ENCODE measurements at places on chromosomes 5 and 9.

GRCh38 chr5:61744690-61745619, 412.9 kb downstream of the ZSWIM6 start:
- DNase-seq = no peak

- no peak for DNase-seq
Measured at GRCh38 chr9:92720807-92721535, 43.7 kb downstream of the BICD2 start.

DNA sequence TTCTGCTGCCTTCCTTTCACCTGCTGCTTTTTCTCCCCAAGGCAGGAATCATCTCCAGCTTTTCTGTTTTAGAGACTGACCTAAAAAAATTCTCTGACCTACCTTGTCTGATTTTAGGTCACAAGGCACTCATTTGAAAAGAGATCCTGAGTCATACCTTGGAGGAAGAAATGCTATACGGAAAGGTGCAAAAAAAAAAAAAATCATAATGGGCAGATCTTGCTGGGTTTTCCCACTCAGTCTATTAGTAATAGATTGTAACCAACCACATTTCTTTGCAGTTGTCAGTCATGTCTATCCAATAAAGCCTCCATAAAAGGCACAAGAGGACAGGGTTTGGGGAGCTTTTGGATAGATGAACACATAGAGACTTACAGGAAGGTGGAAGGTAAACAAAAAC, 70.0 kb downstream of the MTREX start:
- no peak for DNase-seq

DNA sequence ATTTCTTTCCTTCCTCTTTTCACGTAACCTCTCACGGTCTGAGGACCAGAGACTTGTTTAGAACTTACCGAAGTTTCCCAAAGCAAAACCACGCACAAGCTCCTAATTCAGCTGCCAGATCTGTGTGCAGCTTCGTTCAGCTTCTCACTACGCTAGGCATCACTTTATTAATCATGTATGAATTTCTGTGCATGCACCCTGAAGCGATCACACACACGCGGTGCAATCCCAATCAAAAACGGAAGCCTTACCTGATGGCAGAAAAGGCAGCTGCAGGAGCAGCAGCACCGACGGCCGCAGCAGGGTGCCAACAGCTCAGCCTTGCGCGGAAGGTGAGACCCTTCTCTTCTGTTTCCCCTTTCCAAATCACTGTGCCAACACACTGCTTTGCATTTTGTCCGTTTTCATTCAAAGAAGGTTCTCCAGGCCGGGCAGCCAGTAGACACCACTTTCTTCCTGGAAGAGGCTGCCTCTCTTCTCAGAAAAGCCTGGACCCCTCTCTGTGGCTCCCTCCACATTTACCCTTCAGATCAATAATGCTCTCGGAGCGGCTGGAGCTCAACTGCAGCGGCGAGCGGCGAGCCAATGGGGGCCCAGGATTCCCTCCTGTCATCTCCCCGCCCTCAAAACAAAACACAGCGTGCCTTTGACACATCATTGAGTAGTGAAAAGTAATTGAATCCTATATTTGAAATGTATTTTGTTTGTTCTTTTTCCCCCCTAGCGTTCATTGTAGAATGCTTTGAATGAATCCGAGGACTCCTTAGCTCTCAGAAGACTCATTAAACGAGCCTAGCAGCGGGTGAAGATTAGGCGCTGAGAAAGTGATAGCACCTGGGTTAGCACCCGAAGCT, at the start of gene CDH12:
Gene CDH12 (minus strand): TSS at position 538 of the 854 bp plus-strand sequence.
- no peak for DNase-seq

DNA sequence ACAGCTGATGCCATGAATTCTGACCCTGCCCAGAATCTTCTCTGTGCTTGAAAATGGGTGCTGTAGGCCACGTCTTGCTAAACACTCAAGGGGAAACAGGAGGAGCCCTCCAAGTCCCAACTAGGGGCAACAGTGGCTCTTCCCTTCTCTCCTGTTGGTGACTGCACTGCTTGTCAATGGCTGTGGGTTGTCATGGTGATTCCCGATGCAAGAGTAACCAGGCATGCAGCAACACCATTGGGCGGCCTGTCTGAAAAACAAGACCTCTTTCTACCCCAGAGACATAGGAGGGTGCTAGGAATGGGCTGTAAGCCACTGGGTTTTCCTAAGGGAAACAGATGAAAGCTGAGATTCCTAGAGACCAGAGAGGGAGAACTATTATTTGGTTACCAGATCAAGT, 201.7 kb upstream of the PANK3 start:
- DNase-seq = no peak

DNA sequence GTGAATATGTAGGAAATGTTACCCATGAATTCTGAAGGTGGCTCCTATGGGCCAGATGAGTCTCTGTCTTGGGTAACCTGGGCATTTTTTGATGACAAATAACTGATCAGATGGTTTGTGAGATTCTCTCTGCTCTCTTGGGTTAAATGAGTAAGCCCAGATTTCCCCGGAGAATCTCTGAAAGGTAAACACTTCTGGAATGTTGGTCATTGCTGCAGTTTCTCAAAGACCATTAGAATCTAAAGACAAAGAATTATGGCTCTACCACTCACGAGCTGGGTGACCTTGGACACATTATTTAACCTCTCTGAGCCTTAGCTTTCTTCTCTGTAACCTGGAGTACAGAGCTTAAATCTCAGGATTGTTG, 191.2 kb downstream of the DAB2IP start:
- no peak for DNase-seq

DNA sequence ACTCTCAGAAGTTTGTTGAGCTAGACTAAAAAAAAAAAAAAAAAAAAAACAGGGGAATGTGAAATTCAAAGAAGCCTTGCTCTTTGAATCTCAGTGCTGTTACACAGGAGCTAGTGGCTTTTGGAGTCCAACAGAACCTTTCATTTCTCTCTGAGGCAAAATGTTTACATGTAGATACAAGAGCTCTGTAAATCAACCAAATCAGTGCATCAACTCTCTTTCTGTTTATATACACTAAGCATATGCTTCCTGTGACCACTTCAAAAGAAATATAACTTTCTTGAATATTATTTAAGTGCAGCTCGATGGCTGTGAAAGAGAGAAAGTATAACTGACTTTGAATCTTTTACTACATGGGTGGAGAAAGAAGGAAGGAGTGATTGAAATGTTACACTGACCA, 115.3 kb upstream of the ITGA1 start:
- no peak for DNase-seq

DNA sequence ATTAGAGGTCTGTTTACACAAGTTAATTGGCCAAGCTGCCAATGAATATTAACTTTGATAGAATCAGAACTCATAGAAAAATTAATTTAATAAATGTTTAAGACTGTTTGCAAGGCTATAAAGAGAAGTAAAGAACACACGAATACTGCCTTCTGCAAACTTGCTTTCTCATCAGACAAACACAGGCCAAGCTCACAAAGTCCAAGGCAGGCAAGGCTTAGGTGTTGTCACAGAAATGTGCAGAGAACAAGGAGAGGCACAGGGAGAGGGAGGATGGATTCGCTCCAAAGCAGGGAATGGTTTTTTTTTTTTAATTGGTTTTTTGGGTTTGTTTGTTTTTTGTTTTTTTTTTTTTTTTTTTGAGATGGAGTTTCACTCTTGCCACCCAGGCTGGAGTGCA, 43.4 kb downstream of the RETREG1 start:
- no peak for DNase-seq

DNA sequence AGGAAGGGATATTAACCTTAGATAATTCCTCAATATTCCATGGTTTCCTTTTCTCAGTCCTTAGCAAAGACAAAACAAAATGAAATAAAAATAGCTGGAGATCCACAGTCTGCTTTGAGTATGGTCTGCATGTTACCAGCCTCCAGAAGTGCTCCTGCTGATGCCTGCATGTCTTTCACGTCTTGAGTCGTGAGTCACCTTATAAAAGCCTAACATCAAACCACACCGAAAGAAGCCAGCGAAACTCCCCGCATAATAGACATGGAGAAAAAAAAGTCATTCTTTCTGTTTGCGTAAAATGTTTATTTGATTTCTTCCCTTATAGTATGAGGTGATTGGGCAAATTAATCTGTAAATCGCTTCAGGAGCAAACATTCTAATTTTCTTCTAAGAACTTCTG, 380.5 kb downstream of the SLCO4C1 start:
- no peak for DNase-seq

DNA sequence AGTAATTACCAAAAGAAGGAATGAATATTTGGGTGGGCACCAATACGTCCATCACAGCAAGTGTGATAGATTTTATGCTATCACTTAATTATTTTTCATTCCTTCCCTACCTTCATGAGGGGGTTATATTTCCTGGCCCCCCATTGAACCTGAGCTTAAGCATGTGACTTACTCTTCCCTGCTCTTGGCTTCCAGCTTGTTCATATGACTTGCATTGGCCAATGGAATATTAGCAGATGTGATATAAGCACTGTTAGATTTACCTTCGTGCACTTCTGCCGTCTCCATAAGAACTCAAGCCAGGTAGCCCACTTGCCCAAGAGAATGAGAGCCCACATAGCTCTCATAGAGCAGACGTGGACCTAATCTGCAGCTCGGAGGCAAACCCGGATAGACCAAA, 99.1 kb upstream of the SMARCA2 start:
- DNase-seq = no peak

DNA sequence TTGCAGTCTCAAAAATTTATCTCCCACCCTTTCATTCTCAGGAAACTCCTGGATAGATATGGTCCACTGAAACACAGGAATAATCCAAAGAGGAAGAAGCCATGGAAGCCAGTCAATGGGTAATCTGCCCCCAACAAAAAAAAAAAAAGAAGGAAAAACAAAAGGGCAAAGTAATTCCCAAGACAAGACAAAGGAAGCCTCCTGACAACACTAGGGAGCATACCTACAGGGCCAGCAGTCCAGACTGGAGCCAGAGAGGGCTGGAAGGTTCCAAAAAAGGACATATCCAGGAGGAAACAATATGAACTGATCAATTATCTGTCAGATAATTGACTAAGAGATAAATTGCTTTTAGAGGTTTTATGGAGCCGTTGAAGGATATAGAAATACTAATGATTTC, 12.9 kb downstream of the FNIP1 start:
- DNase-seq = no peak

DNA sequence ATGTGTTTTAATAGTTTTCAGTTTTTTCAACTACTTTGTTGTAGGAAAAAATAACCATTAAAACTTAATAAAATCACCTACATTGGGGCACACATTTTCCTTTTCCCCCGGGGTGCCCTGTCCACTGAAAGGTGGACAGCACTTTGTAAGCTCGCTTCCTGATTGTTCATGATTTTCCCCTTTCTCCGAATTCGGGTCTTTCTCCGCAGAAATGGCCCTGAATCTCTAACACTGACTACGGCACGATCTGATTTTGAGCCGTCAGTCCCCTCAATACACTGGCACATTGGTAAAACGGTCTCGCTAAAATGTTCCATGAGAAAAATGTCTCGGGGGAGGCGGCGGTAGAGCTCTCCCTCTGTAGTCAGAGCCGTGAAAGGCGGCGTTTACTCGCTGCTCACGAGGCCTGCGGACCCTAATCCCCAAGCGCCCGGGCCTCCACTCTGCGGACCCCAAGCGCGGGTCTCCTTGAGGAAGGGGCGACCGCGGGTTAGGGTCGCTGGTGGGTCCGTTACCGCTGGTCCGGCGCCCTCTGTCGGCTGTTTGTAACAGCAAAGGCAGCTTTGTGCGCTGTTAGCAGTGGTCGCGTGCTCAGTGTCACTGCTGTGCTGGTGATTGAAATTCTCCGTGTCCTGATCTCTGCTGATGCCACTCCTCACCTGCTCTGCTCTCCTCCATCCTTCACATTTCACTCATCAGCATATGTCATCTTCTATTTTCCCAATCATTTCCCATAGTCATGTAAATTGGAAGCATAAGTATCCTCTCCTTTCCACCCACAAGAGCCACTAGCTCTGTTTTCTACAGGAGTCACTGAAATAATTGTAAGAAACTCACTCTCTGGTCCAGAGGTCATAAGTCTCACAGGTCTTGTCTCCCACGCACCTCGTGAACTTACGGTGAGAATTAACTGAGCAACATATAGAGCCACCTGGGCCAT, 10.8 kb upstream of the IFNA2 start:
- DNase-seq = peak; percentile 30

GRCh38 chr9:19033015-19033414, at the start of gene SAXO1:
TSS of gene SAXO1 (minus strand) at chr9:19033209. CDS start at chr9:19032908, 301 bp downstream.
- no peak for DNase-seq

DNA sequence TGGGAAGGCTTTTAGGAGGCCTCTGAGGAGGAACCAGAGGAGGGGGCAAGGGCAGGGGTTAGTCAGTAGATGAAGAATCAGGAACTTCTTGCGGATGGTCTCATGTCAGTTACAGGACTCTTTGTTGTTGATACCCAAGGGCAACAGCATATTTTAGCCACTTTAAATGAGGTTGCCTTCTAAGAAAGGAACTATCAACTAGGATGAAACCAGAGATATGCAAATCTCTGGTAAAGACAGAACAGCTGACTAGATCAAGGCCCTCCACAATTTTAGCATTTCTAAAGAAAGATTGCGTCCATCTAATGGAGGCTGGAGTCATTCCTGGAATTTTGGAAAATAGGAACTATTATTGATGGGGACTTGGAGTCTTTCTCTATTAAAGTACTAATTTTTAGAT, 57.7 kb upstream of the KLF4 start:
- DNase-seq = no peak
